Nephron progenitor cell (in vitro differentiated cells): ENCODE measurements at places on chromosomes 3 and 15.

DNA sequence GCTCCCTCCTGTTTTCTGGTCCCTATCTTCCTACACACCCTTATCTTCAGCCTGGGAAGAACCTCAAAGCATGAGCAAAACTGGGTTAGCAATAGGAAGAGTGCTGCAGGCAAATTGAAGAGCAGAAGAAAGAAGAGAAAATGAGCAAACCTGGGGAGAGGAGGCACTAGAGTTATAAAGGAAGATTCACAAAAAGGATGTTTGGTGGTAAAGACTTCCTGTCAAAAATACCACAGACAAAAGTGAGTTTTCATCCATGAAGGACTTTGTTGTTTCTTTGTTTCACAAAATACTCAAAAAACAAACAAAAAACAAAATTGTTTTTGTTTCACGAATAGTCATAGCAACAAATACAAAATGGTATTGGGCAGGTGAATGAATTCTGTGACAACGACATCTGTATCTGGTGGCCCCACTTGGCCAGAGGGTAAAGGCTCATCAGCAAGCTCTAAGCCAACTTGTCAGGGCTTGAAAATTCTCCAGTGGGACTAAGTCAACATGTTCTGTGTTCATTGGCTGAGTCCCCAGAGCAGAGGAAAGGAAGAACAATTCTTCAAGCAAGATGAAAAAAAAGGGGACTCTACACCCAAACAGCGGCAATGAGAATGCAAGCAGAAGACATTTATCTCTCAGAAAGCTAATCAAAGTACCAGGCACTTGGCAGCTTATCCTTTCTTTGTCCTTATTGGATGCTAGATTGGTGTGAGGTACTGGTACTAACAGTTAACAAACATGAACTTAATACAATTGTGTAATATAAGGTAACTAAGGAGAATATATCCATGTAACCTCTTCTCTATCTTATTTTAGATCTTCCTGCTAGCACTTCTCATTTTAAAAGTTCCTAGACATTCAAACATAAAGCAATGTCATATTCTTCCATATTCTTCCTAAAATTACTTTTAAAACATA is 9.7 kb downstream of the ATP8B4 start:
- no peaks in the 10 kb centered on the region for H3K36me3 ChIP-seq
- peak overlapping the region; percentile 86 for H3K27ac ChIP-seq
- DNase-seq: no peak
- peaks cover 5% of the 10 kb centered on the region for H3K27me3 ChIP-seq
- H3K4me1 ChIP-seq: peaks cover 20% of the 10 kb centered on the region

- no peaks in the 10 kb centered on the region for H3K4me1 ChIP-seq
- H3K36me3 ChIP-seq: no peaks in the 10 kb centered on the region
- no peak overlapping the region for H3K4me3 ChIP-seq
- DNase-seq: no peak
These were observed 372.6 kb downstream of the VPS13C start for GRCh38 chr15:61687651-61688050.

- H3K27ac ChIP-seq: no peak overlapping the region
- no peak overlapping the region for H3K4me3 ChIP-seq
- no peaks in the 10 kb centered on the region for H3K36me3 ChIP-seq
- peaks cover 7% of the 10 kb centered on the region for H3K4me1 ChIP-seq
- DNase-seq: no peak
These were observed 414.6 kb upstream of the ARPP21 start for GRCh38 chr3:35224565-35225295.

GRCh38 chr15:47750030-47750739 is 32.9 kb downstream of the SEMA6D start:
- no peak for DNase-seq
- H3K27me3 ChIP-seq: no peaks in the 10 kb centered on the region
- H3K36me3 ChIP-seq: peaks cover 41% of the 10 kb centered on the region

DNA sequence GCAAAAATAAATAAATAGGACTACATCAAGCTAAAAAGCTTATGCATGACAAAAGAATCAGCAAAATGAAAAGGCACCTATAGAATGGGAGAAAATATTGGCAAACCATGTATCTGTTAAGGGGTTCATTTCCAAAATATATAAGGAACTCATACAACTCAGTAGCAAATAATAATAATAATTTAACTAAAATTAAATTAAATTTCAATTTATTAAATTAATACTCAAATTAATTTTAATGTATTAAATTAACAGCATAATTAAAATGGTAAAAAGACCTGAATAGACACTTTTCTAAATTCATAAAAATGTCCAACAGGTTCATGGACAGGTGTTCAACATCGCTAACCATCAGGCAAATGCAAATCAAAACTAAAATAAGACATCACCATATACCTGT is 34.0 kb upstream of the THBS1 start:
- no peak for DNase-seq
- H3K36me3 ChIP-seq: peaks cover 6% of the 10 kb centered on the region

GRCh38 chr3:123667784-123668183 is 82.9 kb upstream of the HACD2 start:
- no peak for DNase-seq
- peaks cover 5% of the 10 kb centered on the region for H3K4me1 ChIP-seq
- H3K4me3 ChIP-seq: no peak overlapping the region
- H3K27ac ChIP-seq: no peak overlapping the region
- H3K36me3 ChIP-seq: peaks cover 6% of the 10 kb centered on the region

- DNase-seq: peak; percentile 38
- H3K27ac ChIP-seq: no peak overlapping the region
- H3K4me1 ChIP-seq: peaks cover 17% of the 10 kb centered on the region
- H3K4me3 ChIP-seq: no peak overlapping the region
- no peaks in the 10 kb centered on the region for H3K36me3 ChIP-seq
These were observed 19.9 kb upstream of the HEG1 start for GRCh38 chr3:125075738-125076137.

DNA sequence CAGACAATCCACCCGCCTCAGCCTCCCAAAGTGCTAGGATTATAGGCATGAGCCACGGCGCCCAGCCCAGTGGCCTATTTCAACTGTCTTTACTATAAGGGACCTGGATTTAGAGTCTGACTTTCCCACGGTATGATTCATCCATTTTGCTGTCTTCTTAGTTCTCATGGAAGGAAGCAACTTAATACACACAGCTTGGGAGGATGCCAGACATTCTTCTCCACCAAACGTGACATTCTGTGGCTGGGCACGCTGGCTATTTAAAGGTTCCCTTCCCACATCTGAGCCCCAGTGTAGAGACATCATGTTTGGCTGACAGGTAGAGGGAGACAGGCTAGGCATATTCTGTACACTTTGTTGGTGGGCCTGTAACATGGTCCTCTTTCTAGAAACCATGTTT is 26.2 kb downstream of the FAM43A start:
- H3K36me3 ChIP-seq: no peaks in the 10 kb centered on the region
- peaks cover 7% of the 10 kb centered on the region for H3K27me3 ChIP-seq
